ENCODE measurements at places on chromosomes 16 and 17. TPM values are rescaled to one million over a fixed set of nuclear protein-coding genes. Genes with fewer than 3 reads are reported as not detected.

SMIM36 gene
- total RNA-seq = not detected

DNA sequence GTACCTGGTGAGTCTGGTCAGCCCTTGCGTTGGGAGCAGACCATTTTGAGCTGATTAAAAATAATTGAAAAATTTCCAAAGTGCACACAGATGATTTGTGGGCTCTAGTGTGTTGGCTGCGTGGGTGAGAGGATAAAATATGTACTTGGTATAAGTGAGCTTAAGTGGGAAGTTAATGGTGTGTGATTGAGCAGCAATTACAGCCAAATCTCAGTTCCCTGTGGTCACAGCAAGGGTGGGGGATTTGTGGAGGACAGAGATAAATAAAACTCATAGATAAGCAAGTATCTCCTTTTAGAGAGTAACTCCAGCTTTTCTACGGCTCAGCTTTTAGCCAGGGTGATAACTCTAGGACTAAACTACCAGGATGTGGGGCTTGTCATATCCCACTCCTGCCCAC lies 390.4 kb downstream of the UTP18 start:
- DNase-seq = no peak

DNA sequence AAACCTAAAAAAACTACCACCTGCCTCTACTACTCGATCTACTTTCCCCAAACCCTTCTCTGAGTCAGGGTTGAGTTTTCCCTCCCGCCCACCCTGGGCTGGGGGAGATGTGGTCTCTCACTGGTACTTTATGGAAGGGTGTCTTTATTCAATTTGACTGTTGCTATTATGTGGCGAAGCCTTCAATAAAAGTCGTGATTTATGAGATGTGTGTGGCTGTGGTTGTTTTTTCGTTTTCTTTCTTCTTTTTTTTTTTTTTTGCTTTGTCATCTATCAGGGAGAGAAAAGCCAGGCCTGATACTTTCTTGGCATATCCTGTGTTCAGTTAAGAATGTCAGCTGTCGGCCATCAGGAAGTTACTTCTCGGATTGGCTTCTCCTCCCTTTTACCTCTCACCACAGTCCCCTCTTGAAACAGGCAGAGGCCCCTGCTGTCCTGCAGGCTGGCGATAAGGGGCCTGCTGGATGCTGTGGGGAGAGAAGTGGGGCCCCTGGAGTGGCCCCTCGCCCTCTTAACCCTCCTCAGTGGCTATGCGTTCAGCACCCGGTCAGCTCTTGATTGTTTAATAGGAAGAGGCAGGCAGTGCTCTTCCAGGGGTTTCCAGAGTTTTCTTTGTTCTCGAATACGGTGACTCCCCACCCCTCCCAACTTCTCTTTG lies 123.0 kb downstream of the MSI2 start:
- DNase-seq = no peak

- no peak for DNase-seq
Measured at GRCh38 chr16:65991149-65991701, 375.3 kb upstream of the CDH5 start.

DNA sequence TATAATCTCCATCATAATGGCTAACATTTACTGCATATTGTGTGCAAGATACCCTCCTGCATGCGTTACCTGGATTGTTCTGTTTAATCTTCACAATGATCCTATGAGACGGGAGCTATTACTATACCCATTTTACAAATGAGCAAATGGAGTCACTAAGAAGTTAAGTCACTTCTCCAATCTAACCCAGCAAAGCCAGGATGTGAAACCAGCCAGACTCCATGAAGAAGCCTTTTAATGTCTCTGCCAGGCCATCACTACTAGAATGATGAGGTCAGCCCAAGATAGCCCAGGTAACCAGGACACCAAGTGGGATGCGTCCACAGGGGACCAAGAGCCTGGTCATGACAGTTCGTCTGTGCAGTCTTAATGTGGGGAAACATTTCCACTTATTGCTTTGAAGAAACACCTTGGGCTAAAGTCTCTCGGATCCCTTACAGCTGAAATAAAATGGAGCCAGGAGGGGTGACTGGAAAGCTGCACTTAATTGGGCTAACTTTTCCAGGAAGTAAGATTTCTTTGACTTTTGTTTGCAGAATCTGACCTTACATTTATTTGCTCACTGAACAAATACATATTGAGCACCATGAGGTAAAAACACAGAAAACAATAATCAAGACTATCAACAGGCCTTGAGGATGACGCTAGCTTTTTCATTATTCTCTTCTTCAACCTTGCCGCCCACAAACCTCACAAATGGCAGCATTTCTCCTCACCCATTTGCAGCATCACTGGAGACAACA lies 926 bp upstream of the SHCBP1 start:
- no peak for DNase-seq

- no peak for DNase-seq
Measured at GRCh38 chr16:21704733-21705132, 41.0 kb downstream of the OTOA start.

- DNase-seq = no peak
Measured at GRCh38 chr16:1564325-1564724, 30.9 kb downstream of the TMEM204 start.

- no peak for DNase-seq
Measured at GRCh38 chr16:30382111-30382881, at the start of gene SEPTIN1. Gene SEPTIN1, minus strand, starts transcription at chr16:30382561. Its CDS starts 19 bp downstream, at chr16:30382542.
